ENCODE measurements at places on chromosomes 11 and 22.
A peak's percentile ranks its signal among the peaks of the same experiment; 100 is the strongest.

DNA sequence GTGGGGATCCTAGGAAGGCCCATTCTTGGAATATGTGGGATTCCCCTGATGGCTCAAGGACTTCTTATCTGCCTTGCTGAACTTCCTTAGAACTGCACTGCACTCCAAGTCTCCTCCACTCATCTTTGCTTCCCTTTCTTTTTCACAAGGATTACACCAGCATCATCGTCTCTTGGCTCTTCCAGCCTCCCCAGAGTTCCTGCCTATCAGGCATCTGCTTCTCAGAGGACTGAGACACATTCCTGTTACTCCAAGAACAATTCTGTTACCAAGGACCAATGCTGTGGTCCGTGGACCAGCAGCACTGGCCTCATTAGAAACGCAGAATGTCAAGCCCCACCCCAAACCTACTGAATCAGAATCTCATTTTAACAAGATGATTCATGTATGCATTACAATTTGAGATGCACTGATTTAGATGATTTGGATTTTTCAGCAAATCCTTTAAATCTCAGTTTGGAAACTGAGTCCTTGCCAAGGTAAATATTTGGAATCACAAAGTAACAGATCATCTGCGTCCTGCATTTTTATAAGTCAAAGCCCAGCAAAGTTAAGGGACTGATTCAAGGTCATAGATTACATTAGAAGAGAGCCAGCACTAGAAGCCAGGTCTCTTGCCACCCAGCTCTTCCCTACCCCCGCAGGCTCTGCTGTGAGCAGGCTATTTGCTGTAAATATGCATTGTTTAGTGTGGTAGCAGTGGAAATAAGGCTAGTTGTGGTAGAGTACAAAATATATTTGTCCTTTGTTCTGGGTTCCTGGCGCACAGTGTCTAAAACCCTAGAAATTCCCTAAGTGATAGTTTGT is 110.9 kb downstream of the SWAP70 start:
- DNase-seq: no peak

GRCh38 chr11:20632169-20632532 is 32.7 kb downstream of the SLC6A5 start:
- no peak for DNase-seq

- peak; percentile 84 for DNase-seq
Observed at GRCh38 chr11:727859-728748, 19.2 kb upstream of the TALDO1 start.

GRCh38 chr22:22375576-22376351 is 131.2 kb downstream of the VPREB1 start:
- no peak for DNase-seq

GRCh38 chr11:79013509-79013908 is 427.3 kb downstream of the TENM4 start:
- DNase-seq: no peak

DNA sequence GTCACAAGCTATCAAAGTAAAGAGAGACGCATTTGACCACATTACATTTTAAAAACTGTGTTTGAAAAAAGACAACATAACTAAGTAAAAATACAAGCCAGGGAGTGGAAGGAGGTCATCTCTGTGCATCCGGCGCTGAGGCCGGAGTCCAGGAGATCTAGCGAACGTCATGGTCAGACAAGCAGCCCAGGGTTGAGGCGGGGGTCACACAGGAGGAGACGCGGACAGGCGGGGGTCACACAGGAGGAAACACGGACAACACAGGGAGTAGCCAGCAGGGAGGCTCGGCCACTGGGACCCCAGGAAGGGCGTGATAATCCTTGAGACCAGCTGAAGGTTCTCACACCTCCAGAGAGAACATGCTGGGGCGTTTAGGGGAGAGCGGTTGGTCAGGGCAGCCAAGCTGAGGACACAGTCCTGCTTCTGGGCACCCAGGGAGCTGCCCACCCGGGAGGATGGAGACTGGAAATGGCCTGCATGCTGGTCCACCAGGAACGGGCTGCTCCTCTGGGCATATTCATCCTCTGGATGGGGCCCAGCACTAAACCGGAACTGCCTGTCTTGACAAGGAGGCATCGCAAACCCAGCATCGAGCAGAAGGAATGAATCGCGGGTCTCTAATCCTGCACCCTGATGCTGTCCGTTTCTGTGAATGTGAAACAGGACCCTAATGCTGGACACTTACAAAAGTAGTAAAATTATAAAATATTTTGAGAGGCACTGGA is 40.9 kb upstream of the MUC5AC start:
- DNase-seq: peak; percentile 1

DNA sequence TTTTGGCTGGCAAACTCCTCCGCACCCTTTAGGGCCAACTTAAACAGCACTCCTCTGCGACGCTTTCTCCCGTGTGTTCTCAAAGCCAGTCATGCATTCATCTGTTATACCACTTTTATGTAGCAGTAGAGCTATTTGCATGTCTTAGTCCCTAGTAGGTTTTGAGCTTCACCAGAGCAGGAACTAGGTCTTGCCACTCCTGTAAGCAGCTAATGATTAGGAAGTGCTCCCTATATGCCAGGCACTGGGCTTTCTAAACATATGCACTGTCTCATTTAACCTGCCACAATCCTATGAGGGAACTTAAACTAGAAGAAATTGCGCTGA is 180.8 kb downstream of the DBX1 start:
- no peak for DNase-seq

GRCh38 chr22:28369854-28370253 is 309.8 kb downstream of the TTC28 start:
- DNase-seq: peak; percentile 63

DNA sequence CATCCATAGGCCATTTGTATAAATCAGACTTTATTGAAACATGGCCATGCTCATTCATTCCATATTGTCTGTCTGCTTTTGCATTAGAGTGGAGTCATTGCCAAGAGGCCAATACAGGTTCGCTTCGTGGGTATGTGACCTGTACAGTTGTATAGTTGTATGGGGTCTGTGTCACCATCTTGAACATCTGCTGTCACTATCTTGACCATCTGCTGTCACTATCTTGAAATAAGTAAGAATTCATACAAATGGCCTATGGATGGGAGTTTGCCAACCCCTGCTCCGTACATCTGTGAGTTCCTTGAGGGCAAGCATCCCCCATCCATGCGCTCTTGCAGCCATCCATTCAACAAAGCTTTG is 44.4 kb upstream of the ANO1 start:
- no peak for DNase-seq

GRCh38 chr11:776263-776560 is 1.1 kb downstream of the GATD1 start:
- DNase-seq: no peak

DNA sequence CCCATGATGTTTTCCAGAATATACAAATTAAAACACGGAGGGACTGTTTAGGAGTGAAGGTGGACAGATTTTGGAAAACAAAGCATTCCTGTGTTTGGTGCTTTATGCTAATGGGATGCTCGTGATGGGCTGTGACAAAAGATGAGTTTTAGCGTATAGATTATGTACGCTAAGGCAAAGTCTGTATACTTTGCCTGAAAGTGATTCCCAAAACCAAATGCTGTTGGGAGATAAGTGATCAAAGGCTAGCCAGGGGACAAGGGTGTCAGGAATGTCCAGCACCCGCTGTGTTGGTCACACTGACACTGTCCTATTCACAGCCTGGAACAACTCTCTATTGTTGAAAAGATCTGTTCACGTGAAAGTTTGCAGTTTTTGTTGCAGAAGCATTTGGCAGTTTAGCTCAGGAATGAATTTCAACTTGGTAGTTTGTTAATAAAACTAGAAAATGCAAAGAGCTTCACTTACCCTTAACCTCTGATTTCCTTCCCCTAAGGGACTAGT is 1.5 kb downstream of the JAM3 start:
- no peak for DNase-seq

DNA sequence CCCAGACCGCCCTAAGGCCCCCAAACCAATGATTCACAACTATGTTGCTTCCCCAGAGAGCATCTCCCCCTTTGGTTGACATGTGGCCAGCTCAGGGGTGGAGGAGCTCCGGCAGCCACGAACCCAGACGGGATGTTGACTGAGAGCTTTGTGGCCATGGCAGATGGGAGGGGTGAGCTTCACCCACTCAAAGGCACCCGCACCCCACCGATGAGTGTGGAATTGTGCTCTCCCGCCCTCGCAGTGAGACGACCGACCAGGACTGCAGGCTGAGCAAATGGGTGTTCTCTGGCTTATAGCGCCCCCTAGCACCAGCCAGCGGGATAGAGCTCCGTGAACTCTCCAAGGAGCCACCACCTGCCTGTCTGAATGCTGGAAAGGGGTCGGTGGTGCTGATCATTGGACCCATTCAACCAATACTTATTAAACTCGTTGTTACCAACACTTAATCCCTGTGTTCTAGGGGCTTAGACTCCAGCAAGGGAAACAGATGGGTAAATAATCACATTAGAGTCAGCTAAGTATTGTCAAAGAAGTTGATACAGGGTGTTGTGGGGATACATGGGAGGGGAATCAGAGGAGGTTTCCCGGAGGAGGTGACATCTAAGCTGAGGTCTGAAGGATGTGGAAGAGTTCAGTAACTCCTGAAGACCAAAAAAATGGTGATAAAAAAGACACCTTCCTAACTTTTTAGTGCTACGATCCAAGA is 4.5 kb upstream of the TIMP3 start:
- peak; percentile 71 for DNase-seq

DNA sequence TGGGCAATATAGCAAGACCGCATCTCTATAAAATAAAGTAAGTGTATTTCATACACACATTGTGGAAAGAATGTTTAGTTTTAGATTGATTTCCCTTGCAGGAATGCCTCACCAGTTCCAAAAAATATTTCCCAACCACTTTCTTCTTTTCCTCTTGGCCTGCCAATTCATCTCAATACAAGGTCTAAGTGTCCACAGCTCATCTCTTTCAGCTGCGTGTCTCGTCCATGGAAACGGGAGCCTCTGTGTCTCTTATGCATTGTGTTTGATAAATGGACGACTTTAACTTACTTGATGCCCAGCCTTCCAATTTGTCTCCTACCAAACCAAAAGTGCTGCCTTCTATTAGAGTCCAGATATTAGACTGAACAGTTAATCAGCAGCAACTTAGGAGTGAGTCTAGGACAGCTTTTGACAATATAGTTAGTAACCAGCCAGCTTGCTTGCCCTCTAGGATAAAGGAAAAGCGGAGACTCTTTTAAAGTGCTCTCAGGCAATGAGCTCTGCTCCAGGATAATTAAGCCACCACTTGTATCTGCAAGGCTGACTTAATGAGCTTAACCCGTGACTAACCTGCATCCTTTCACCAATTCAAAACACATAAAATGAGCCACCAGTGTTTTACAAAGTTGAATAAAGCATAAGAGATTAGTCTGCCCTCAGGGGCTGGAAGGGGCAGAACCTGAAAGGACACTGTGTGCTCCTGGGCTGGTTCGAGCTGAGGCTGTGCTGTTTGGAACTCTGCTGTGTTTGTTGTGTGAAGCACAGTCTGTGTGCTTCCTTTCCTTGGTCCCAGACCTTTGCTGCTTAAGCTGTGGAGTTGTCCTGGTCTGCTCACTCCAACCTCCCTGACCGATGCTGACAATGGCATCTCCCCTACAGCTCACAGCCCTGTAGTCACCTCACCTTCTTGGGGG is 27.5 kb downstream of the FBXO7 start:
- DNase-seq: no peak

- no peak for DNase-seq
Observed at GRCh38 chr11:7844986-7845385, 48.2 kb upstream of the OR5P2 start.

GRCh38 chr11:1041936-1042608 is 5.6 kb upstream of the MUC6 start:
- no peak for DNase-seq

GRCh38 chr22:30471616-30472318 is at the start of gene SEC14L3:
Gene SEC14L3 (minus strand): TSS chr22:30472017. CDS start chr22:30471958, 59 bp downstream.
- DNase-seq: no peak

DNA sequence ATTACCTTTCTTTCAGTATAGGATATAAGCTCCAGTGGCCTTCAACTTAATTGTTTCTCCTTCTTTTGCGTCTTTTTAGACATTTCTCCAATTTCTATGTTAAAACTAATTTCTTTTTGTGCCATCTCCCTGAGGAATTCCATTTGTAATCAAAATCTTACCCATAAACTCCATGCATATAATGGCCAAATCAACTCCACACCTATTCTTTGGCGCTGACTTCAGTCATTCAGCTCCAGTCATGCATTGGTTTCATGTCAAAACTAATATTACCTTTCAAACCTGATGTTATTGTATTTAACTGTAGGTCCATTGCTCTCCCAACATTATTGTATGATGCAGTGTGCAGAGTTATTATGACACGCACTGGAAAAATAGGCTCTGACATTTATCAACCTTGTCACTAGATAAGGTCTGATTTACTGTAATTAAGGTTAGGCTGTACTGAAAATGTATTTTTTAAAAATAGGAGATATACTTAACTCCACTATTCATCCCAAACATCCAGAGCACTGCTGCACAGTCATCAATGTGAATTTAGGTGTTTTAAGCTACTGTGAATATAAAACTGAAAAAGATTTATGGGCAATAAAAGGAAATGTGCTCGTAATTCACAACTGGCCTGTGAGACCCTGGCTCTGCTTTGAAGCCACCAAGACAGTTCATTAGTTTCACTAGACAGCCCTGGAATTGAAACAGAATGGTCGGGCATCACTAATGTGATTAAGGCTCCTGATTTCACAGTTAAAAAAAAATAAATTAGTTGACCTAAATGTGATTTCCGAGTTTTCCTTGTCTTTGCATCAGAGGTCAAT is 180.6 kb upstream of the GRIA4 start:
- no peak for DNase-seq

DNA sequence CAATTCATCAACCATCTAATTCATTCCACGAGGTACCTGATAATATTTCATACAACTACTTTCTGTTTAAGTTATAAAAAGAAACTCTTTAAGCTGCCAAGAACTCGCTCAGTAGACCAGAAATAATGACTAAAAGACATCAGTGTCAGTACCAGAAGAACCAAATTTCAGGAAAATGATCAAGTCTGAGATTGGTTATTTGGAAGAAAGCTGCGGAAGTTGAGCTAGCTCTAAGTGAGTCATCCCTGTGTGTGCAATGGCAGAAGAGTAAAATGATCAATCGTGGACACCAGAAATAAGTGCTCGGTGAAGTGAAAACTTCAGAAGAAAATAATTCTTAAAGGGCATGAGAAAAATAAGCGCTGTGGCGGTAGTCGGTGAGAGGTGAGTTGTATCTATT is 933.2 kb upstream of the CHORDC1 start:
- DNase-seq: no peak

DNA sequence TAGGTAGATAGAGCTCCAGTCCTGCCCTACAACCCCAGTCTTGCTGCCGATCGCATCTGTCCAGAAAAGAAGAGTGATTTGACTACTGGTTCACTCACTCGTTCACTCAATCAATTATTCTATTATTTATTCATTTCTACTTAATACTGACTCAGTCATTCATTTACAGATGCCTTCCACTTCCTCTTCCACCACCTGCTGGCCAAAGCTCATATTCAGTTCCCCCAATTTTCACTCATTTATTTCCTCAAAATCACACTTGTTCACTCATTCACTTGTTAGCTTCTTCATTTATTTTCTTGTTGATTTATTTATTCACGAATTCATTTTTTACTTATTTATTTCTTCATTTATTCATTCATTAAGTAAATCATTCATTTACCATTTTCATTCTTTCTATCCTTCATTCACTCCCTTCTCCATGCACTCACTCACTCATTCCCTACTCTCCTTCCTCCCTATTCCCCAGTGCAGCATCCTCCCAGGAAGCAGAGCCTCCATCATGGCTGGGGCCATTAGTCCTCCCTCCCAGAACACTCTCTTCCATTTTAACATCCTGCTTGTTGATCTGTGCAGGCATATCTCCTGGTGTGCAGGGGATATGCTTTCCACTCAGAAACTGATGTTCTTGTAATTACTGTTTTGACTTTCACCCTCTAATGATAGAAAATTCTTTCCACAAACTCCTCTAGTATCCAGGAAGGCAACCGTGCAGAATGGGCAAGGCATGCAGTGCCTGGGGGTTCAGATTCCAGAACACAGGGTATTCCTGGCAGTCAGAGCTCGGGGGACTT is 281.0 kb downstream of the TENM4 start:
- DNase-seq: no peak

- DNase-seq: no peak
Observed at GRCh38 chr22:17119481-17120202, 1.5 kb downstream of the TMEM121B start.
